Ascending aorta (tissue), 2 donors: ENCODE measurements at places on chromosomes 1 and 21. TPM values are rescaled to one million over a fixed set of nuclear protein-coding genes. Genes with fewer than 3 reads are reported as not detected.

Gene RHBDL2
- not detected for total RNA-seq

Gene ADGRB2
- 1.9 TPM for total RNA-seq

Gene MATN1
- 0.85 TPM for total RNA-seq

Gene C1orf141
- not detected for total RNA-seq

Gene APOBEC4
- not detected for total RNA-seq

DNA sequence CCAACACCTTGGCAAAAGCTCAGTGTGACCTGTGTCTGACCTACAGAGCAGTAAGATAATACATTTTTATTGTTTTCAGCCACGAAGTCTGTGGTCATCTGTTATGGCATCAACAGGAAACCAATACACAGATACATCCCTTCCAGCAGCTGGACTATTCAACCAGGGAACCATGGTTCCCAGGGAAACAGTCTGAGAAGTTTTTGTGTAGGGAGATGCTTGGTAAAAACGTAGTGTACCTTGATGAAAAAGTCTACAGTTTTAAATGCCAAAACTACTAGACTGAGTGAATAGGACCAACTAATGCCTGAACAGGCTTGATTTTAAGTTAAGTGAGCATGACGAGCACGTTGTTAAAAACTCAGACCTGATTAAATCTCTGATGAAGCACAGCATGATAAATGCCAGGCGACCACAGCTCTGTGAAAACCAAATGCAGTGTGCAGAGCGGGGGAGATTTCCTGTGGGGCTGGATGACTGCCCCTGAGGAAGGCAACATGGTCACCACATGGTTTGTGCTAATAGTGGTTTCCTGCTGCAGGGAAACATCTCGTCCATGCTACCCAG is 228.9 kb downstream of the TNR start:
- H3K4me3 ChIP-seq, result no peak overlapping the region
- no peaks in the 10 kb centered on the region for H3K4me1 ChIP-seq
- no peaks in the 10 kb centered on the region for H3K27me3 ChIP-seq
- no peak overlapping the region for H3K27ac ChIP-seq
- no peaks in the 10 kb centered on the region for H3K36me3 ChIP-seq

- H3K4me1 ChIP-seq, result no peaks in the 10 kb centered on the region
- DNase-seq, result no peak
- no peak overlapping the region for H3K4me3 ChIP-seq
- no peaks in the 10 kb centered on the region for H3K27me3 ChIP-seq
Measured at GRCh38 chr1:42221456-42221855, 56.9 kb upstream of the GUCA2A start.

- peaks cover 11% of the 10 kb centered on the region for H3K4me1 ChIP-seq
- no peaks in the 10 kb centered on the region for H3K36me3 ChIP-seq
- DNase-seq, result no peak
- H3K27me3 ChIP-seq, result no peaks in the 10 kb centered on the region
- no peak overlapping the region for H3K27ac ChIP-seq
Measured at GRCh38 chr1:226085675-226086285, 23.3 kb downstream of the H3-3A start.

DNA sequence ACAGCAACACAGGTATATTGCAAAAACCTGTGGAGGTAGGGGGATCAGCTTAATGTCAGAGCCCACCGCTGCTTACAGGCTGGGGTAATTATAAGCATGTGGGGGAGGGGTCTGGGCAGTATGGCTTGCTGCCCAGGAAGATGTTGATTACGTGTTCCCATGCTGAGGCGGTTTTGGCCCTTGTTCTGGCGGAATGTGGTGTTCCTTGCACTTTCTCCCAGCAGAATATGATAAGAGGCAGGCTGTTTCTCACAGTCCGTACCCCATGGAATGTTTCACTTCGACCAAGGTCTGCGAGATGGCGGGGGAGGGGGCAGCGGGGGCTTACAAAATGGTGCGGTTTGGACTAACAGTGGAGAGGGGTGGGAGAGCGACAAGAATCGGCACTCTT is 9.8 kb upstream of the HPCAL4 start:
- H3K4me3 ChIP-seq, result no peak overlapping the region
- no peaks in the 10 kb centered on the region for H3K36me3 ChIP-seq
- DNase-seq, result no peak
- H3K27ac ChIP-seq, result no peak overlapping the region

GRCh38 chr1:50308878-50309277 is 114.4 kb downstream of the DMRTA2 start:
- H3K4me3 ChIP-seq, result no peak overlapping the region
- no peaks in the 10 kb centered on the region for H3K27me3 ChIP-seq
- H3K36me3 ChIP-seq, result no peaks in the 10 kb centered on the region
- no peak overlapping the region for H3K27ac ChIP-seq

- peak overlapping the region; percentile 38 for H3K27ac ChIP-seq
- H3K36me3 ChIP-seq, result no peaks in the 10 kb centered on the region
- H3K27me3 ChIP-seq, result no peaks in the 10 kb centered on the region
- H3K4me1 ChIP-seq, result peaks cover 3% of the 10 kb centered on the region
Measured at GRCh38 chr1:202264726-202265125, 71.1 kb downstream of the LGR6 start.

DNA sequence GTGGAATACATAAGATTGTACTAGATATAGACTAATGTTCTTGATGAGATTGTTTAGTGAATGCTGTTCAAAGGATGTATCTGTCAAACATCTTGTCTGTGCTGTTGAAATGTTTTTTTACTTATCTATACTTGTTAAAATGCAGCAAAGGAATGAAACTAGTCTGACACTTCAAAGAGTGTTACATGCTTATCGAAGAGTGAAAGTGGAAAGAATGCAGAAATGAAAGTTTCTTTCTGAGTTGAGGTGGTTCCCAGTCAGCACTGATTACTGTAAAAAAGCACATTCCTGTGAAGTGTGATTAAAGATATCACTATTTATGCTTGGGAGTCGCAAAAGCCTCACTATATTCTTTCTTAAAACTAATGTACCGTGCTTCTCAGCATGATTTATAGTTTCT is 1225.2 kb downstream of the NCAM2 start:
- H3K27me3 ChIP-seq, result no peaks in the 10 kb centered on the region
- H3K4me1 ChIP-seq, result no peaks in the 10 kb centered on the region
- no peaks in the 10 kb centered on the region for H3K36me3 ChIP-seq
- DNase-seq, result no peak

- H3K4me1 ChIP-seq, result no peaks in the 10 kb centered on the region
- no peaks in the 10 kb centered on the region for H3K36me3 ChIP-seq
- H3K27ac ChIP-seq, result no peak overlapping the region
- no peak for DNase-seq
- H3K27me3 ChIP-seq, result no peaks in the 10 kb centered on the region
- no peak overlapping the region for H3K4me3 ChIP-seq
Measured at GRCh38 chr1:202671399-202671798, 38.9 kb downstream of the SYT2 start.

- peak overlapping the region; percentile 86 for H3K27ac ChIP-seq
- peaks cover 38% of the 10 kb centered on the region for H3K4me1 ChIP-seq
- H3K36me3 ChIP-seq, result no peaks in the 10 kb centered on the region
Measured at GRCh38 chr1:2290171-2290578, 62.1 kb downstream of the SKI start.

GRCh38 chr1:65762081-65762862 is 30.4 kb upstream of the PDE4B start:
- H3K4me3 ChIP-seq, result no peak overlapping the region
- H3K4me1 ChIP-seq, result no peaks in the 10 kb centered on the region
- DNase-seq, result no peak
- H3K27me3 ChIP-seq, result no peaks in the 10 kb centered on the region
- no peak overlapping the region for H3K27ac ChIP-seq
